Urinary bladder (tissue), 4 donors: ENCODE measurements at places on chromosomes 1 and 21. TPM values are rescaled to one million over a fixed set of nuclear protein-coding genes. Genes with fewer than 3 reads are reported as not detected.
A peak's percentile ranks its signal among the peaks of the same experiment; 100 is the strongest.

Gene MPL
- total RNA-seq, result not detected

DNA sequence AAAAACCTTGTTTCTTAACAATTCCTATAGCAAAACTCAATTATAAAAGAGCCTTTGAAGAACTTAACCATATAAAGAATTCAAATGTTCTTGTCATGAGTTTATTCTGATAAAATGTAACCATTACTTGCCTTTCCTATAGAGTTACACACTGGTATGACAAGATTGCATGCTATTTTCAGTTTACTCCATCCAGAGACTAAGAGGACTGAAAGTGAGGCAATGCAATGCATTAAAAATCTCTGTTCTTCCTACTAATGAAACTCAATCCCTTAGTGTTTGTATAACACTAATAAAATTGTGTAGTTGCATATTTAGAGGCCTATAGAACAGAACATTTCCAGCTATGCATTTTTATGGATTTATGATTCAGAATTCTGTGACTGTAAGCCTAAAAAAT is 88.1 kb downstream of the COP1 start:
- no peak for DNase-seq

DNA sequence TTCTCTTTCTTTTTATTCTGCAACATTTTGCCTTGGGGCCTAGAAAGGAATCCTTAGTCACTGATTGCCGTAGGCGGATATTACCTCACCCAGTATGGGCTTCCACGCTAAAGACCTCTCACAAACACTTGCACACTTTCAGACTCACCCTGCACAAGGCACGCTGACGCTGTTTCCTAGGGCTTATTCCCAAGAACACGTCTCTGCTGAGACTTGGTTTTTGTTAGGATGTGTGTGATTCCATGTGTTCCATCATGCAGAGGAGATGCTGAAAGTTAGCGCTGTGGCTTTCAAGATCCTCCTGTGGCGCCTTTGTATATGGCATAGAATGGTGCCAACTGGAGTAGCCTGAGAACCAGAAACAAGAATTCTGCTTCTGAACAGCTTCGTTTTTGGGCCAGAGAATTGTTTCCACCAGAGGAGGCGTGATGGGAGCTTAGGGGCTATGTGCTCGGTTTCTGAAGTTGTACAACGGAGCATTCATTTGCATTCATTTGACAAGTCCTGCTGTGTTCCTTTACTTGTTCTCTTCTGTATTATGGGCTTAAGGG is 297.0 kb downstream of the DISC1 start:
- no peak for DNase-seq

DNA sequence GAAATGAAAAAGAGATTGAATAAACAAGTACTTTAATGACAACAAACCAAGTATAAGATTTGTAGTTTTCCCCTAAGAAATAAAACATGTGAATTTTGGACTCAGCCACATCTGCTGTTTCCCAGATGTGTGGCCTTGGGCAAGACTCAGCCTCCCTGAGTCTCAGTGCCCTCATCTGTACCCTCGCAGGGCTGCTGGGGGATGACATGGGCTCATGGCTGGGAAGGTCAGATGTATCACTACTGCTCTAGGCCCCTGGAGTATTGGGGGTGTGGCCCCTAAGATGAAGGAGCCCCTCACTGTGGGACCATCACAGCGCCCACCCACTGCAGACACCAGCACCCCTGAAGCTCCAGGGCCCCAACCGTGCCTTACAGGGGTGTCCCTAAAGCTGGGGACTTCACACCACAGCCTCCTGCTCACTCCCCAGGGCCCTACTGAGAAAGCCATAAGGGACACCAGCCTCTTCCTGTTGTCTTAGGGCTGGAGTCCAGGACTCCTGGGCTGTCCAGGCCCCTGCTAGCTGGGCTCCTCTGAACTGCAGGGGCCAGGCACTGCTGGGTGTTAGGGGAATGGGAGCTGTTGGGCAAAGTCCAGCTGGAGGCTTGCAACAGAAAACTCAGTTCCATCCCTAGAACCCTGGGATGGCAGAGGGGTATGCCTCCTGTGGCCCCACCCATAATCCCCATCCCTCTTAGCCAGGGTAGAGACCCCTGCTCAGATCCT is 104.0 kb upstream of the WNT4 start:
- DNase-seq, result no peak

- no peak for DNase-seq
Measured at GRCh38 chr1:200184196-200184595, 156.7 kb downstream of the NR5A2 start.

- DNase-seq, result no peak
Measured at GRCh38 chr1:40936931-40937339, 42.6 kb upstream of the CTPS1 start.

Gene MAN1C1
- total RNA-seq, result 18.2 TPM

DNA sequence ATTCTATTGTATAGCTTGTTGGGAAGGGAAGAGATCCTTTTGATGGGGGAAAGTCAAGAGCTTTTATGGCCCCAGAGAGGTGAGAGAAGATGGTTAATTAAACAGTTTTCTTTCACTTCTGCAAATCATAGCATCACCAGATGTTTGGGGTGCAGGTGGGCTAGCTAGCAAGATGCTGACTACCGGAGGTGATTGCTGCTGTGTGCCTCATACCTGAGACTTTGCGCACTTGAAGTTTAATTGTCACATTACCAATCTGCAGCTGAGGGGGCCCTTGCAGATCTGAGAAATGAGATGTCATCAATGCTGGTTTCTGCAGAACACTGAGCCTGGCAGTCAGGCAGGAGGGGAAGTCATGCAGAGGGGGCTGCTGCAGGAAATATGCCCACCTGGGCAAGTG is 73.9 kb downstream of the SNRPE start:
- no peak for DNase-seq

Gene ERO1B
- 17.3 TPM for total RNA-seq

DNA sequence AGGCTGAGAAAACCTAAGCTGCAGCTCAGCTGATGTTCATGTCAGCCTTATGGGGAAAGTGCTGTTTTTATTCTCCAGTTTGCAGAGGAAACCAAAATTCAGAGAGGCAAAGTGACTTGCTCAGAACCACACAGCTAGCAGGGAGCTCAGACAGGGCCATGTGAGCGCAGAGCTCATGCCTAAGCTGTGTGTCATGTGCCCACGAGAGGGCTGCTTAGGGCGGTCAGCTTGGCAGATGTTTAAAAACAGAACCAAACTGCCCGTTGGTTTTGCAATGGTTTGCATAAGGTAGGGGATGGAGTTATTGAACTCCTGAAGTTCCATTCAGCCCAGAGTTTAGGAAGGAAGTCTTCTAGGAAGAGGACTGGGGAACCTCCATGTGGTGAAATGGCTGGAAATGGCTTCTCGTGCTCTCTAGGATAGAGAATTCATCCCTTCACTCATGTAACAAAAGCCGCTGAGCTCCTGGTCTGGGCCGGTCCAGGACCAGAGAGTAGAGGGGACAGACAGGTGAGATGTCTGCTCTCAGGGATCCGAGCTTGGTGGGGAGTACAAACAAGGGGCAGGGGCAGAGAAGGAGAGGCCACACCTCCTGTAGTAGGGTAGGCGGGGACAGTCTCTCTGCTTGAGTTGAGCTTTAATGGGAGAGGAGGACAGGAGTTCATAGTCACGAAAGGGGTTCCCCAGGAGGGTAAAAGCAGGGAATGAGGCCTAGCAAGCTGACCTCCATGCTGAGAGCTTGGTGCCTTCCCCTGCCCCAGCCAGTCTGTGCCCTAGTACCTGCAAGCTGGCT is 46.9 kb downstream of the ARHGEF10L start:
- DNase-seq, result no peak

DNA sequence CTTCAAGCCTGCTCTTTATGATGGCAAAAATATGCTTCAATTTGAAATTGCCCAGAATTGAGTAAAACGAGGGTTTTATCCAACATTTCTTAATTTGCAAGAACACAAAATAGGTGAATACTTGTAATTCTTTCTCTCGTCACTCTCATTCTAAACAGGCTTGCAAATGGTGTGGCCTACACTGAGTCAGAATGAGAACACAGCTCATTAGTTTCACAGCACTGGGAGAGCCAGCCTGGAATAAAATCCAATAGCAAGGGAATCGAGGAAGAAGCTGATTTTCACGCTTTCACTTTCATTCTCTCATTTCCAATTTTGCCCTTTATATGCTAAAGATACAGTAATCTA is 537.5 kb downstream of the LTN1 start:
- no peak for DNase-seq

Gene DCDC2B
- total RNA-seq, result not detected

Gene NUAK2
- total RNA-seq, result 0.90 TPM

- DNase-seq, result no peak
Measured at GRCh38 chr1:62070384-62071011, 124.2 kb upstream of the L1TD1 start.

- DNase-seq, result no peak
Measured at GRCh38 chr1:24853649-24854048, 76.4 kb downstream of the RUNX3 start.

DNA sequence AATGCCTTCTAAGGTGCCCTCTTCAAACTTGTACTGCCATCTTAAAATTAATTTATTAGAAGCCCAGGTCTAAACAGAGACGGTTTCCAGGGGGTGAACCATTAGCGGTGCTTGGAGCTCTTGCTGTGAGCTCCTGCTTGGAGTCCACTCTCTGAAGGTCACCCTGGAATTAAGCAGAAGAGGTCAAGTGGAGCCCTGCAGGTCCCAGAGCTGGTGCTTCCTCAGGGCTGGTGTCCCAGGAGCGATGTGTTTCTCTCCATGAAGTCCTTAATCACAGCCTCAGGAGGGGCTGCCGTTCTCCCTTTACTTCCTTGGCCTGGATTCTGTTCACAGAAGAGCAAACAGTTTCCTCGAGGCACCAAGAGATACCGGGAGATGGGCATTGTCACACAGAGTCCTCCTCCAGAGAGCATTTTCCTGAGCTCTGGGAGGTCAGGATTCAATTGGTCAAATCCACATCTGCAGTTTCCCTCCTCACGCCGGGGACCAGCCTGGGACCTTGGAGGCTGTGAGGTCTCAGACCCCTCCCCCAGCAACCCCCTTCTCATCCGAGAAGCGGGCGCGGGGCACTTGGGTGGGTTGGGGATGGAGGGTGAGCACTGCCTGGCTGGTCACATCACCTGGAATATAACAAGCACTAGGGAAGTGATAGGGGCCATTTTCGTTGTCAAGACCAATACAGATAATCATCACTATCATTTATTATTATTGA is 310.4 kb downstream of the AJAP1 start:
- no peak for DNase-seq

DNA sequence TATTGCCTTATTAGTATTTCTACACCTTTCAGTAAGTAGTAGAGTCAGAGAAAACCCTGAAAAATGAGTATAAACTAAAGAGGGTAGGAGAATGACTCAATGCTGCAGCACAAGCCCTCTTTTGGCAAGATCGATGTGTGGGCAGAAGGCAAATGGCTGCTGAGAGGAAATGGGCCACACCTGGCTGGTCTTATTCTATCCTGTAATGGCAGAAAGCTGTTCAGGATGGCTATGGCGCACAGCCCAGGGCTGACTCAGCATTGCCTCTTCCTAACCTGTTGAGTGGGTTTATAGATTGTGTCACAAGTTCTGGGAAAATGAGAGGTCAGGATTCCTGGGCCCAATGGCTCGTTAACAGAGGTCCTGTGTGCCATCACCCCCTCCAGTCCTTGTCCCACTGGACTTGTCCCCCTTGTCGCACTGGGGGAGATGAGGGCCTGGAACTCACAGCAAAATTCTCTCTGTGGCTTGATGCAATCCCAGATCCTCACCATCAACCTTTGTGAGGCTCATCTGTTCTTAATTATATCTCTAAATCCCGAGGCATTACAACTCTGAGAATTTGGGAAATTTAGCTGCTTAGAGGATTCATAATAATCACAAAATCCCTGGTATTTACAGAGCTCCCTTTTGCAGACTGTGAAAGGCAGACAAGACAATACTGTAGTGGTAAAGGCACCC is 13.2 kb downstream of the HMGB4 start:
- no peak for DNase-seq

DNA sequence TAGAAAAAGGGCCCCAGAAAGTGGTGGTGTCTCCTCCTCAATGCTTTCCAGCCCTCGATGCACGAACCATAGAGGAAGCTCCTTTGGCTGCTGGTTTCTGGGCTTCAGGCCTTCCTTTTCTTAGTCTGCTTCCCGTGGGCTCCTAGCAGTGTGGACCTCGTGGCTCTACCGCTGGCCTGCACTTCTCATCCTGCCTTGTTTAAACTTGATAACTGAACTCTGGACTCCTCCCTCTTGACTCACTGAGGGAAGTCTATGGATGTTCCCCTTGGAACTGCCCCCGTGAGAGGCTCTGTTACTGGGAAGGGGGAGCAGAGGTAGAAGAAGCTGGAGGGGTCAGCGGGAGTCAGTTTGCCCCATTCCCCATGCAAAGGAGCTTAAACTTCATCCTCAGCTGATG is 75.3 kb upstream of the WDR26 start:
- DNase-seq, result no peak

GRCh38 chr1:226678701-226679100 is 60.4 kb downstream of the ITPKB start:
- no peak for DNase-seq

DNA sequence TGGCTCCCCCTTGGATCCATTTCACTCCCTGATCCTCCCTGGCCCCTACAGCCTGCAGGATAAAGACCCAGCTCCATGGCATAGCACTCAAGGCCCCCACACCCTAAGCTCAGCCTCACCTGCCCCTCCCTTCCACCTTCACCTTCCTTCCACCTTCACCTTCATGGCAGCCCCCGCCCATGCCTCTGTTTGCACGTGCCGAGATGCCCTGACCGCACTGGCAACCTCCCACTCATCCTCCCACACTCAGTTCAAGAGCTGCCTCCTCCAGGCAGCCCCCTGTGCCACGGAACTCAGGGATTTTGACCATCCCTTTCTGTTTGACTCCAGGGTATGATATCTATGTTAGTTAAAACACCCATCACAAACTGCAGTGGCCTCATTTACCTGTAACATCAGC is 109.8 kb downstream of the RAVER2 start:
- DNase-seq, result no peak

Gene ARF1
- total RNA-seq, result 112 TPM

GRCh38 chr1:225941187-225941941 is at the start of gene LEFTY2:
Gene LEFTY2 (minus strand): TSS chr1:225941220. CDS start chr1:225941140, 80 bp downstream.
- DNase-seq, result peak; percentile 33

- DNase-seq, result no peak
Measured at GRCh38 chr1:27763358-27763757, 9.7 kb upstream of the STX12 start.

- no peak for DNase-seq
Measured at GRCh38 chr1:53851571-53852285, 13.6 kb upstream of the NDC1 start.

- DNase-seq, result no peak
Measured at GRCh38 chr1:99643021-99643779, 2.7 kb upstream of the PALMD start.

- no peak for DNase-seq
Measured at GRCh38 chr1:14961661-14962267, 191.8 kb upstream of the TMEM51 start.

- no peak for DNase-seq
Measured at GRCh38 chr1:20227704-20228103, 41.4 kb upstream of the PLA2G2C start.

Gene LINGO4
- total RNA-seq, result 0.16 TPM

DNA sequence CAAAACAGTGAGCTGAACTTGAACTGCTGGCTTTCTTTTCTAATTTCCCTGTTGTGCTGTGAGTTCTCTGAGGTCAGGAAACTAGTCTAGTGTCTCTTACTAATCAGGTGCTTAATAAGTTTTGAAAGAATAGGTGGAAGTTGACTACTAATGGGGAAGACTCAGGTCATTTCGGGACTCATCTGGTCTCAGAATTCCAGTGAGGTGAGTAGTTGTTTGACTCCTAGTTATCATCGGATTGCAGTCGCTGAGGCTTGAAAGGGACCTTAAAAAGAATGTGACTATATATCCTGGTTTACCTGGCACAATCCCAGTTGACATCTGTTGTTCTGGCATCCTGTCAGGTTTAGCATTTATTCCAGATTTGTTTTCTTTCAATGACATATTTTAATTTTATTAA is 81.4 kb upstream of the SPAG17 start:
- no peak for DNase-seq
